DMS53 (cell line): ENCODE measurements at places on chromosomes 5 and 9.

GRCh38 chr5:82735160-82735789 is 341.9 kb downstream of the TMEM167A start:
- peak; percentile 62 for DNase-seq

DNA sequence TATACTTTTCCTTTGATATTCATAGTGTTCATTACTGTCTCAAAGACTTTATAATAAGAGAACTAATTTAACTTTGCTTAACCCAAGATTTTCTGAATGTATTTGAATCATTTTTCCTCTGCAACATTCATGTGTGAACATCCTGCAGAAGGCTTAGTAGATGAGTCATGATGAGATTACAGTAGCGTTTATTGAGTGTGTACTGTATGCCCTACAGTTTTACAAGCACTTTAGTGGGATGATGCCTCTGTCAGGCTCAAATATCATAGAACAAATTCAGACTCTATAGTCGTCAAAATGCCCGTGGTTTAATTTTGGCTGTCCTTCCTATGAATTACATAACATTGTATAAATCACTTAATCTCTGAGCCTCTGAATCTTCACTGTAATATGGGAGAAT is 41.2 kb downstream of the FYB1 start:
- no peak for DNase-seq

DNA sequence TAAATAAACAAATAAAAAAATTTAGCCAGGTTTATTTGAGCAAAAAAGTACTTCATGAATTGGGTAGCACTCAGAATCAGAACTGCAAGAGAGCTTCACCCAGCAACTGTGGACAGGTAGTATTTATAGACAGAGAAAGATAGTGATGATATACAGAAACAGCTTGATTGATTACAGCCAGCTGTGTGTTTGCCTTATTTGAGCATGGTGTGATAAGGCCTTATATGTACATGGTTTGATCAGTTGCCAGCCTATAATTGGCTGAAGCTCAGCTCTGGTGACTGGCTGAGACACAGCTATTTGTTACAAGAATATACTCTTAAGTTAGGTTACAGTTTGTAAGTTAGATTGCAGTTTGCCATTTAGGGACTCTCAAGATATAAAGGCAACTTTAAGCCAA is 34.3 kb upstream of the ARL15 start:
- DNase-seq, result no peak

- DNase-seq, result peak; percentile 15
These were observed 63.4 kb downstream of the RAPGEF1 start for GRCh38 chr9:131676431-131676972.

- no peak for DNase-seq
These were observed 291.9 kb downstream of the FBXL7 start for GRCh38 chr5:15791859-15792258.

DNA sequence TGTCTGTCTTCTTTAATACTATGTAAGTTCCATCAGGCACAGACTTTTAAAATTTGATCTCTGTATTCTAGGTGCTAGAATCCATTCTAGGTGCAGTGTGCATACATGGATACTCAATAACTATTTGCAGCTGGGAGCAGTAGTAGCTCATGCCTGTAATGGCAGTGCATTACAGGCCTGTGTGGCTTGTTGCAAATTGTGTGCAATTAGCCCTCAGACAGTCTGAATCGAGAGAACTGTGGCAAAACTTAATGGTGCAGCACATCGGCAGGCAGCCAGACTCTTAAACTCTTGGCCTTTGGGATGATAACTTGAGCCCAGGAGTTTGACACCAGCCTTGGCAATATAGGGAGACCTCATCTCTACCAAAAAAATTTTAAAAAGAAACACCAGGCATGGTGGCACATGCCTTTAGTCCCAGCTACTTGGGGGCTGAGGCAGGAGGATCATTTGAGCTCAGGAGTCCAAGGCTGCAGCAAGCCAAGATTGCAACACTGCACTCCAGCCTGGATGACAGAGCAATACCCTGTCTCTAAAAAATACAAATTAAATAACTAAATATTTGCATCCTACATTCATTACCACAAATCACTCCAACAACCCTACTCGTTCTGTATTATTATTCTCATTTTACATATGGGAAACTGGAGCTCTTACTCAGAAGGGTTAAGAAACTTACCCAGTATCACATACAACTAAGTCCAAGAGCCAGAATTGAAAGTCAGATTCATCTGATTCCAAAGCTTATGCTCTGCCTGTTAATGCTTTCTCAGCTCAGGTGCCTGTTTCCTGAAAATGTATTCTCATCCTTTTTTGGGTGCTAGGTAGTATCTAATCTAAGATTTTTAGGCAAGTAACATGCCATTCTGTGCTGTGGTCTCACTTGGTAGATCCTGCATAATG is 30.1 kb downstream of the PRKACG start:
- DNase-seq, result no peak

DNA sequence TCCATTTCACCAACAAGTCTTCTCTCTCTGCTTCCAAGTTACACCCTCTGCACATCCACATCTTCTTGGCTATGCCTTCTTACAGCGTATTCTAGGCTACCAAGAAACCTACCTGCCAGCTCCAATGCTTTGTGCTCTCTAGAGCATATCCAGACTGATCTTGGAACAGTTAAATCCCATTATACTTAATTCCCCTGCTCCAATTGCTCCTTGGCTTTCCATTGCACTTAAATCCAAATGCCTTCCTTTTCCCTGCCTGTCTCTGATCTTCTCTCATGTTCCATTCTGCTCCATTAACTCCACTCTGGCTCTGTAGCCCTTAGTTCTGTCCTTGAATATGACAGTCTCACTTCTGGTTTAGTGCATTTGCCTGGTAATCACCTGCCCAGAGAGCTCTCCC is 322.4 kb downstream of the LRRC70 start:
- no peak for DNase-seq

DNA sequence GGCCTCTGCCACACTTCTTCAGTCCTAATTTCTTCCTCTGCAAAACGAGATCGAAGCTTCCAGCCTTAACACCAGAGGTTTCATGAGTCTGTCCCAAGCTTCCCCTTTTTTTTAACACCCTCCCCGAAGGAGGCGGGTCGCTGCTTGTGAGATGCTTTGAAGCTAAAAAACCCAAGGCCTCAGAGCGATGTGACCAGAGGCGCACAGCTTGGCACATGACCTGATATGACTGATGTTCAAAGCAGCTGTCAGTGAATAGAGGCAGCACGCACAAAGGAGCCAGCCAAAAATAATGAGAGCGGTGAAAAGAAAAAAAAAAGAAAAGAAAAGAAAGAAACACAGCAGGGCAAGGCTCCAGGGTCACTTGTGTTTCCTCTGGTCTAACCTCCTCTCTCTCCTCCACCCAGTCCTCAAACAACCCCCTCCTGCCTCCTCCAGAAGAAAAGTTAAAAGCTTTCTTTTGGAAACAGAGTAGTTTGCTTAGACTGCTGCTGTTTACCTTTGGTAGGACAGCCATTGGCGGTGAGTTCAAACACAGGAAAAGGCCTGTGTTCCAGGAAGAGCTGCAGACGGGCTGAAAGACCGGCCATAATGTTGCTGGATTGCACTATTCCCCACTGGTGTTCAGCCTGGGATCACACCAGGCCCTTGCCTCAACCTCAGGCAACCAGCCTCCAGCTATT is 10.9 kb upstream of the ZNF366 start:
- no peak for DNase-seq

DNA sequence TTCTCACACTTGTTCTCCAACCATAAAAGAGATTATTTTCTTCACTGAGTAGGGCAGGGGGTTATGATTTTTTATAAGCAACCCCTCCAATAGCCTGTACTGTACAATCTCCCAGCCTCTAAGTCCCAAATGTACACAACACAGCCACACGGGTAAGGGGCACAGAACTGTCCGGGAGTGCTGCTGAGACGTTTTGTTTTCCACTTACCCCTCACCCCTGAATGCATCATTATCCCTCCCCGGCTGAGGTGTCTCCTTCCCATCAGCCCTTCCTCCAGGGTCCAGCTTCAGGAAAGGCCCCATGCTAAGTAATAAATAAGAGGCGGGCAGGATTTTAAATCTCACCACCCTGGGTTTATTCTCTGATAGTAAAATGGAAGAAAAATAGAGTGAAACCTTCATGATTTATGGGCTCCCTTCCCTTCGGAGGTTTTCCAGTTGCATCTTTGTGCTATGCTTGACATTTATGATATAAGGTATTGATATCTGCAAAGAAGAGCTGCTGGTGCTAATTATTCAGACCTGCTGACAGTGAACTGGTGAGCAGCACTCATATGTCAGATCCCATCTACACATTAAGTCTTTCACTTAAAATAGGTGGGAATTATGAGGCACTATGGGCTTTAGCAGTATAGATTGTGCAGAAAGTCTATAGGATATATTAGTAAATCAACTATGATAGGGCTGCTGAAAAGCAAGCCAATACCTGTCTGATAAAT is 67.2 kb upstream of the MEGF10 start:
- no peak for DNase-seq

GRCh38 chr5:83256091-83256780 is 178.9 kb downstream of the XRCC4 start:
- no peak for DNase-seq

- DNase-seq, result no peak
These were observed 25.0 kb downstream of the SH3TC2 start for GRCh38 chr5:149037817-149038216.

DNA sequence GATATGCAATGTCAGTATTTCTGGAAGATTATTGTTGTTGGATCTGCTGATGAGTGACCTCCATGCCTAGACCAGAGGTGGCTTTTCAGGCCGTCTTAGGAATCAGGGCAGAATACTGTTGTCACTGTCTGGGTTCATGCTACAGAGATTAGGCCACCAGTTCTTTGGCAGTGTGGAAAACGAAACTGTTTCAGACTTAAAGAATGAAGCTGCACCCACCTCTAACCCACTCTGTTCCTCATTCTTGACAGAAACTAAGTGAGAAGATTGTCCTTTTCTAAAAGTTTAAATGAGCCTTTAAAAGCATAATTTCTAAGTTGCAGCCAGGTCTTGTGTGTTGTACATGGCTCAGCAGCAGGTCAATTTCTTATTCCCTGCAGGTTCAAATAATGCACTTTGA is 444.3 kb downstream of the ENC1 start:
- DNase-seq, result no peak

DNA sequence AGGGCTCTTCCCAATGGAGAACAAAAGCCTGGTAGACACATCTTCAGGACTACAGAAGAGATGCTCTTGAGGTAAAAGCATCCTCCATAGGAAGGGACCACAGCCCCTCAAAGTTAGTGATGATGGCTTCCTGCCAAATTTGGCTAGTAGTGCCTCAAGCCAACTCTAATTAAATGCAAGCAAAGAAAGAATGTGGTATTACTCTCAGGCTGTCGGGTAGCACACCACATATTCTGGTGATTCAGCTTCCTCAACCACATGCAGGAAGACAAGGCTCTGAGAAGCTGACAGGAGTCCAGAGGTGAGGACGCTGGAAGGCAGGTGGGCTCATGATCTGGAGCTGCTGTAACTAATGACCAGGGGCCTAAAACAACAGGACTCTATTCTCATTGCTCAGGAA is 37.2 kb upstream of the S1PR3 start:
- DNase-seq, result no peak

DNA sequence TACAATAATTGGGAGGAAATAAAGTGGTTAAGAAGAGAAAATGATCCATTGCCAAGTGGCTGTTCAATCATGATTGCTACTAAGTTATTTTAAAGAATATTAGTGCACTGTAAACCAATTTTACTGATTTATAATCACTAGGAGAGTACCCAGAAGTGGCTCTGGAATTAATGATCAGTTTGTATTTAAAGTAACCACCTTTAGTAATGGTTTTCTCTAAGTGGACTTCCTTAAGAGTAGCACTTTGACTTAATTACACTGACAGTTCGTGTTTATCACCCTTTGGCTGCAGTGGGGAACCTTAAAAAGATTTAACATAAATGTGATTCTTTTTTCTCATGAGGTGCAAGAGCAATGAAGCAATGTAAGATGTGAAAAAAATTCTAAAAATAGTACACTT is 310.8 kb downstream of the CDH12 start:
- no peak for DNase-seq

DNA sequence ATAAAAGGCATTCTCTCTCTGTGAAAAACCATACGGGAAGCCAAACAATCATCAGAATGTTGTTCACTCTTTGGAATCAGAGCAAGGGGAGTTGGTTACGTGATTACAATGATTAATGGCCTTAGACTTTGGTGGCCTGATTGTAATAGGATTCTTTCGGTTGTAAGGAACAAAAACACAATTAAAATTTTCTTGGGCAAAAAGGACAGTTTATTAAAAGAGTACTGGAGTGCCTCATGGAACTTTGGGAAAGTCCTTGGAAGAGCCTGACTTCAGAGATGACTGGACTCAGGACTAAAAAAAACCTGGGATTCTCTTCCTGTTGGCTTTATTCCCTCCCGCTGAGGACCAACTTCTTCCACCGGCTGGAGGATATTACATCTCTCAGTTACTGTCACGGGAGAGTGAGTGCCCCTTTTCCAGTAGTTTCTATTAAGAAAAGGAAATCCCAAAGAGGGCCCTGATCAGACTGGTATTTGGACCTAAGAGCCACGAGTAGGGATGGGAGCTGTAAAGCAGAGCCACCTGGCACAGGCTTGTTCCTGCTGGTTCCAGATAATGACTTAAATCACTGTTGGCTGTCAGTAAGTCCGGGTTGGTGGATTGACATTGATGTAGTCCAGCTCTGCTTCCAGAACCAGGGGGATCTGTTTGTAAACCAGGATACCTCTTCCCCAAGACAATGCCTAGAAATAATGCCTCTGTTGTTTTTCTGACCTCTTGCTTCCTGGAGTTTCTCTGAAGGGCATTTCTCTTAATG is 53.9 kb downstream of the CFAP95 start:
- DNase-seq, result no peak

- no peak for DNase-seq
These were observed 23.1 kb downstream of the GALNT12 start for GRCh38 chr9:98830554-98830953.

GRCh38 chr5:102933721-102934459 is 178.8 kb downstream of the PAM start:
- no peak for DNase-seq

- no peak for DNase-seq
These were observed 41.5 kb upstream of the GDNF start for GRCh38 chr5:37881359-37881758.

DNA sequence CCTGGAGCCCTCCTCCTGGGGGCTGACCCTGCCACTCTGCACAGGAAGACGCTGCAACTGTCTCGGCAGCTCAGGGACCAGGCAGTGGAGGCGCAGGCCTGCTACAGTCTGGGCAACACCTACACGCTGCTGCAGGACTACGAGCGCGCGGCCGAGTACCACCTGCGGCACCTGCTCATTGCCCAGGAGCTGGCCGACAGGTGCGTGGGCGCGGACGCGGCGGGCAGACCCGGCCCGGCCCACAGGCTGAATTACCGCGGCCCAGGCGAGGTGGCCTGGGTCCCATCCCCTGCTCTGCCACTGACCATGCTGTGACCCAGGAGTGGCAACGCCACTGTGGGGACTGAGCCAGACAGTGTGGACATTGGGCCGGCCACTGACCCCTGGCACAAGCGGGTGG is 11.2 kb downstream of the GPSM1 start:
- DNase-seq, result no peak

GRCh38 chr9:123246534-123246933 is 21.9 kb downstream of the STRBP start:
- DNase-seq, result peak; percentile 8
